ENCODE measurements at places on chromosomes 11 and 22. TPM values are rescaled to one million over a fixed set of nuclear protein-coding genes. Genes with fewer than 3 reads are reported as not detected.

- no peak for DNase-seq
Observed at GRCh38 chr11:75812542-75813040, 2.4 kb upstream of the UVRAG start.

TESMIN gene
- total RNA-seq: 24.8 TPM

IL18 gene
- total RNA-seq: 112 TPM

- DNase-seq: no peak
Observed at GRCh38 chr11:120694726-120695125, 183.2 kb downstream of the GRIK4 start.

DNA sequence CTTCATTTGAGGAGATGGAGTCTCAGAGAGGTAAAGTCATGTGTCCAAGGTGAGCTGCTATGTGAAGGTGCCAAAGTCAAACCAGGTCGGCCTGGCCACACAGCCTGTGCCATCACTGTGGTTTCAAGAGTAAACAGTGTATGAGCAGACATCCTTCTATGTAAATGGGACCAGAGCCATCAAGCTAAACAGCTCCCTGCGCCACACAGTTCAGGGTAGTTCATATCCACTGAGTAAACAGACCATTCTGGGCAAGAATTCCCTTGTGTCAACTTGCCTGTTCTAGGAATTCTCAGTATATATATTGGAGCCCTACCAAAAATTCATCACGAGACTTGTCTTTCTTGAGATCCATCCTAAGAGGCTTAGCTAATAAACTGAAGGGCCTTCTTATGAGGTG is 77.5 kb downstream of the AMOTL1 start:
- DNase-seq: no peak

Data from HCT116 (cell line).